ENCODE measurements at places on chromosomes 6 and 20.

DNA sequence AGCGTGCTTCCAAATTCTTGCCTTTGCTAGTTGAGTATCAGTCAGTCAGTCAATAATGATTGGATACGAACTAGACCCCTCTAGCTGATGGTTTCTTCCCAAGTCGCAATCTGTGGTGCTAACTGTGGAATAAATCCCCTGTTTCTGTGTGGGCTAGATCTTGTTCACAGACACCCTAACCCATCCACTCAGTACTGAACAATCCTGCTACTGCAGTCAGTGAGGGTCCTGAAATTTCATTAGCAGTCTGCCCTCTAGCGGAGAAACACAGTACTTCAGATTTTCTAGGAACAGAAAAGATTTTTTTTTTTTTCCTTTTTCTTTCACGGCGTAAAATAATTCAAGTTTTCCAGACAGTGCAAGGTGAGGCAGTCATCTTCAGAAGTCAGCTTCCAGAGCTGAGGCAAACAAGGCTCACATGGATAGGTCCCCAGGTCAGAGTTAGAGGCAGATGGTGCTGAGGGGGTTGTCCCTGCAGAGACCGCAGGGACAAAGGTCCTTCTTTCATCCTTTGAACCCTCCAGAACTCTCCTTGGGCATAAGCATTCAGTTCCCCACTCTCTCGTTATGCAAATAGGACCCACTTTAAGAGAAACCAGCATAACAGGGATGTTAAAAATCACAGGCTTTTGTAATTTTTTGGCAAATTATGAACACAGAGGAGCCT lies 119.6 kb downstream of the SCML4 start:
- H3K4me3 ChIP-seq = no peak overlapping the region
- peak; percentile 67 for DNase-seq
- H3K36me3 ChIP-seq = no peaks in the 10 kb centered on the region
- H3K27ac ChIP-seq = no peak overlapping the region

DNA sequence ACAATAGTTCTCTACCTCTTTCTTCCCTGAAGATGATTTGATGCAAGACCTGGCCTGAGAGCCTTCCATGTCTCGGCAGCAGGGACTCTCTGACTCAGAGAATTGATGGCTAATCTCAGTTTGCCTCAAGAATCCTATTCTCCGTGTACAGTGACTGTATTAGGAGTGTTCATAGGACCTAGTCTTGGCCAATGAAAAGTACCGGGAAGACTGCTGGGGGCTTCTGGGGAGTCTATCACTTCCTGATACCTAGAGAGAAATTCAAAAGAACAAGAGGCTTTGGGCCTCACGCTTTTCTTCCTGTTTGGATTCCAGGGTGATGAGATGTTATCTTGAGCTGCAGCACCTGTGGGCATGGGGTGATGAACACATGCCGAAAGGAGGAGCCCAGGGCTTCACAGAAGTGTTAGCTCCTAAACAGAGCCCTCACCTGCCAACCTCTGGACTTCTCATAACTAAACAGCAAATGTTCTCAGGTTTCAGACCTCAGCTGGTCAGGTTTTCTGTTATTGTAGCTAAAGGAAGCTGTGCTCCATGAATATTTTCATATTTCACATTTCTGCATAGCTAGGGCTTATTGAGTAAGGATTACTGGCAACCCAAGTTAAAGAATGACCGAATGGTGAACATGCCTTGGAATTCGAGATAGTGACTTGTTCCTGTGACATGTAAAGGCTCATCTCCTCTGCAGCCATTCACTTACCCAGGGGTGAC lies 323.1 kb upstream of the AGPAT4 start:
- H3K27ac ChIP-seq = no peak overlapping the region
- H3K36me3 ChIP-seq = no peaks in the 10 kb centered on the region
- H3K27me3 ChIP-seq = no peaks in the 10 kb centered on the region
- H3K4me3 ChIP-seq = no peak overlapping the region
- H3K4me1 ChIP-seq = no peaks in the 10 kb centered on the region
- no peak for DNase-seq

DNA sequence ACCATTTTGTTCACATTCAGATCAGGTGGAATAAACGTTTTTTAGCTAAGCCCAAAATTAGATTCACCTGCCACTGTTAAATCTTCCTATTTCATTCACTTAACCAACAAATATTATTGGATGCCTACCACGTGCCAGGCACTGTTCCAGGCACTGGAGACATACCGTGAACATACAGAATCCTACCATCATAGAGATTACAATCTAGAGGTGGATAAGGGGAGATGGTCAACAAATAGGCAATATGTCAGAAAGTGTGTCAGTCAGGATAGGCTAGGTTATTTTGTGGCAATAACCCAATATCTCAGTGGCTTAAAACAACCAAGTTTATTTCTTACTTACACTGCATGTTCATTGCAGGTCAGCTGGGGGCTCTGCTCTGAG lies 58.7 kb upstream of the REV3L start:
- H3K27ac ChIP-seq = no peak overlapping the region
- DNase-seq = no peak
- no peaks in the 10 kb centered on the region for H3K27me3 ChIP-seq
- no peak overlapping the region for H3K4me3 ChIP-seq

DNA sequence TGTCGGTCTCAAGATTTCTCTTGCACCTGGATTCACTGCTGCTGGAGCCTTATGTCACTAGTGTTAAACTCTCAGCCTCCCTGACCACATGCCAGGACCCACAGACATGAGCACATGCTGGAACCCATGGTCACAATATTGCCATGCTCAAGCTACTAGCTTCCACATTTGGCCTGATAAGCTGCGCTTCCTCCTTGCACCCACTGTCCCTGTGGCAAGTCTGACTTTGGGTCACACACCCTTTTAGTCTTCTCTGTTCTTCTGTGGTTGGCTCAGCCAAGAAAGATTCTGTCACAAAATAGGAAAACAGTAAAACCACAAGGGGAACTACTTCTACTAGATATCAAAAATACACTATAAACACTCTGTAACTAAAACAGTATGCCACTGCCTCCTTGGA lies 68.9 kb upstream of the HDAC2 start:
- DNase-seq = no peak
- H3K27ac ChIP-seq = no peak overlapping the region
- H3K4me1 ChIP-seq = no peaks in the 10 kb centered on the region
- H3K4me3 ChIP-seq = no peak overlapping the region

DNA sequence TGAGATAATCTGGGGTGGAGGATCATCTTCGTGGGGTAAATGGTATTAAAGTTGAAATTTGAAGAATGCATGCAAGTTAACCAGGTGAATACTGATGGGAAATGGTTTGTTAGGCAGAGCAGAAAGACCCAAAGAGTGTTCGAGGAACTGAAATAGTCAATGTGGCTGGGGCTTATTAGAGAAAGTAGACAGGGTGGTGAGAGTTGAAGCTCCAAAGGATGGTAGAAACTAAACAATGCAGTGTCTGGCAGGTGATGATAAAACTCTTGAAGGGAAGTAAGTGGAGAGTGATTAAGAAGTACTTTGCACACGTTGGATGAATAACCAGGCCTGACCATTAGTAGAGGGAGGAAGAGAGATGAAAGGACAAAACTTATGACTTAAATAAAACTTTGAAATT lies 39.8 kb upstream of the CENPW start:
- no peaks in the 10 kb centered on the region for H3K27me3 ChIP-seq
- no peaks in the 10 kb centered on the region for H3K36me3 ChIP-seq
- no peak overlapping the region for H3K27ac ChIP-seq
- H3K4me1 ChIP-seq = no peaks in the 10 kb centered on the region
- H3K4me3 ChIP-seq = no peak overlapping the region
- DNase-seq = no peak

- DNase-seq = peak; percentile 75
- H3K36me3 ChIP-seq = no peaks in the 10 kb centered on the region
- H3K27ac ChIP-seq = no peak within 1 kb of the TSS
- peaks cover 27% of the 10 kb centered on the region for H3K27me3 ChIP-seq
These were observed at the start of gene MAP7 for GRCh38 chr6:136550330-136551071. MAP7 (minus strand) TSS chr6:136550422; CDS start chr6:136550408, 14 bp downstream.

GRCh38 chr6:1475174-1475573 lies 85.8 kb downstream of the FOXF2 start:
- no peaks in the 10 kb centered on the region for H3K27me3 ChIP-seq
- no peaks in the 10 kb centered on the region for H3K4me1 ChIP-seq
- no peak overlapping the region for H3K4me3 ChIP-seq
- H3K36me3 ChIP-seq = no peaks in the 10 kb centered on the region

DNA sequence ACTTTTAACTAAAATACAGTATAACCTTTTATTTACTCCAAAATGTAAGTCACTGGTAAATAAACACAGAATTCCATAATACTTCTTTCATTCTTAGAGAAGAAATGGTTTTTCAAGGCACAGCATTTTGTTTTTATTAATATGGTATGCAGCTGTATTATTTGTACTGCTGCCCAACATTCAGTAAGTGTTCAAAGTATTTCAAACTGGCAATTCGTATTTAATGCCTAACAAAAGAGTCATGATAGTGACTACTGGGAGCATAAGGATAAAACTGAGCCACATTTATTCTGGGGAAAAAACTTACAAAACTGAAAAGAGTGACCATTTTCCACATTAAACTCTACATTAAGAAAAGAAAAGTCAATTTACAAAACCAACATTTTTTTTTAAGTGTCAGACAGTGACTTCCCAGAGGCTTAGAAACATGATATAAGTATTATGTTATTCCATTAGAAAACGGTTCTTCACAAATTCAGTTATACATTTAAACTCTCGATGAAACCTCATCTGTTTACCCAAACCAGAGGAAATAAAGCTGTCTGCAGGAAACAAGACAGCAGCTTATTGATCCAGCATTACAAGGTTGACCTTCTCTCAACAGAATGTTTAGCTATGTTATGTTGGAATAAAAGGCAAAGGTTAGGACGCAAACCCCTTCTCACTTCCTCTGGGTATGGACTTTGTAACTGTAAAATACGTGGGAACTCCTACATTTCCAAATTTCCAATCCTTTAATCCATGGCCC lies 24.3 kb downstream of the EPB41L2 start:
- H3K4me1 ChIP-seq = no peaks in the 10 kb centered on the region
- no peak overlapping the region for H3K27ac ChIP-seq
- H3K27me3 ChIP-seq = no peaks in the 10 kb centered on the region
- no peak overlapping the region for H3K4me3 ChIP-seq
- no peak for DNase-seq
- no peaks in the 10 kb centered on the region for H3K36me3 ChIP-seq

- H3K27me3 ChIP-seq = no peaks in the 10 kb centered on the region
- no peak overlapping the region for H3K4me3 ChIP-seq
- DNase-seq = no peak
- H3K4me1 ChIP-seq = no peaks in the 10 kb centered on the region
These were observed 115.5 kb upstream of the CD93 start for GRCh38 chr20:23201658-23202057.

DNA sequence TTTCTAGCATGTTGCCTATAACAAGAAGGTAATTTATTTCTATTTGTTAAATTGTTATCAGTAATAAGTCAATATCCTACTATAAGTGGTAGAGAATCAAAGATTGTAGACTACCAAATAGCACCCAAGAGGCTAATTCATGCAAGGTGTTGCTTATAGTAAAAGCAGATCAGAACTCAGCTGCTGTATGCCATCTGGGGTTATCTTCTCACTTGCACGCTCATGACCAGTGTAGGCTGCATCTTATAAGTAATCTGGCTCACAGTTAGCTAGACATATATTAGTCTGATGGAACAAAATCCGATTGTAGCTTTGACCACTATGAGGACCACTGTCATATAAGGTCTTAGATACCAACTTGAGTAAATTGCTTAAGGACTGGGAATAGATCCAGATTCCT lies 17.0 kb downstream of the TOP1 start:
- no peaks in the 10 kb centered on the region for H3K36me3 ChIP-seq
- DNase-seq = no peak
- no peak overlapping the region for H3K4me3 ChIP-seq
- peaks cover 42% of the 10 kb centered on the region for H3K4me1 ChIP-seq
- H3K27me3 ChIP-seq = no peaks in the 10 kb centered on the region

- H3K27me3 ChIP-seq = no peaks in the 10 kb centered on the region
- no peaks in the 10 kb centered on the region for H3K36me3 ChIP-seq
- no peak overlapping the region for H3K27ac ChIP-seq
- DNase-seq = no peak
- no peaks in the 10 kb centered on the region for H3K4me1 ChIP-seq
- H3K4me3 ChIP-seq = no peak overlapping the region
These were observed 127.5 kb upstream of the SMLR1 start for GRCh38 chr6:130699742-130700141.

- no peak overlapping the region for H3K27ac ChIP-seq
- H3K4me1 ChIP-seq = no peaks in the 10 kb centered on the region
- H3K4me3 ChIP-seq = no peak overlapping the region
- H3K27me3 ChIP-seq = no peaks in the 10 kb centered on the region
- H3K36me3 ChIP-seq = no peaks in the 10 kb centered on the region
These were observed 593.4 kb upstream of the JAG1 start for GRCh38 chr20:11267131-11267761.

DNA sequence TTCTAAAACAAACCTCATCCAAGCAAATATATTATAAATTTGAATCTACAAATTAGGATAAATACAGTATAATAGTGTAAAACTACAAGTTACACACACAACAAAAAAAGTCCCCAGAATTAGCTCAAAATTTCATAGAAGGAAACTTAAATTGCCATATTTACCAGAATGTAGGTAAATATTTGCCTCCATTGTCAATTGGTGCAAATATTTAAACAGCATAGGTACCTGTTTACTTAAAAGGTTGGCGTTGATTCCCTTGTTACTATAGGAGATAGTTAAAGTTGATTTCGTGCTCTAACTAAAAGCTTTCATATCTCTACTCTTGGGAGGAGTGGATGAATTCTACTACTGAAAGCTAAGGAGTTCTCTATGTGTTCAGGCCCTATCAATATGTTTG lies 111.6 kb upstream of the TENT5A start:
- no peak overlapping the region for H3K4me3 ChIP-seq
- H3K27me3 ChIP-seq = no peaks in the 10 kb centered on the region
- no peaks in the 10 kb centered on the region for H3K4me1 ChIP-seq

DNA sequence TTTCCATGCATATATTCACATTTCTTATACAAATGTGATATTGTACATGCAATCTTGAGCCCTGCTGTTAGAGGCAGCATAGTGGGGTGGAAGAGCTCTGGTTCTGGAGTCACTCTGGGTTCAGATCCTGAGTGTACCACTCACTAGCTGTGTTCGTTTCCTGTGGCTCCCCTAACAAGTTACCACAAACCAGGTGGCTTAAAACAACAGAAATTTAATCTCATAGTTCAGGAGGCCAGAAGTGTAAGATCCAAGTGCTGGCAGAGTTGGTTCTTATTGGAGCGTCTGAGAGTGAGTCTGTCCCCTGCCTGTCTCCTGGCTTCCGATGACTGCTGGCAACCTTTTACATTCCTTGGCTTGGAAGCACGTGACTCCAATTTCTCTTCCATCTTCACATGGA lies 115.6 kb downstream of the MAP3K7 start:
- H3K27ac ChIP-seq = no peak overlapping the region
- no peaks in the 10 kb centered on the region for H3K27me3 ChIP-seq
- H3K36me3 ChIP-seq = no peaks in the 10 kb centered on the region
- no peak for DNase-seq
- H3K4me3 ChIP-seq = no peak overlapping the region

- no peaks in the 10 kb centered on the region for H3K4me1 ChIP-seq
- H3K36me3 ChIP-seq = no peaks in the 10 kb centered on the region
- no peak for DNase-seq
- H3K27ac ChIP-seq = no peak overlapping the region
- no peak overlapping the region for H3K4me3 ChIP-seq
- H3K27me3 ChIP-seq = no peaks in the 10 kb centered on the region
These were observed 129.6 kb upstream of the NUP153 start for GRCh38 chr6:17836293-17836692.

- H3K4me3 ChIP-seq = no peak overlapping the region
- no peaks in the 10 kb centered on the region for H3K27me3 ChIP-seq
- no peak for DNase-seq
- H3K4me1 ChIP-seq = no peaks in the 10 kb centered on the region
These were observed 362.7 kb upstream of the IMPG1 start for GRCh38 chr6:76435174-76435573.

- peak overlapping the region; percentile 38 for H3K4me3 ChIP-seq
- H3K4me1 ChIP-seq = peaks cover 17% of the 10 kb centered on the region
- H3K27me3 ChIP-seq = no peaks in the 10 kb centered on the region
- peak overlapping the region; percentile 38 for H3K27ac ChIP-seq
- no peaks in the 10 kb centered on the region for H3K36me3 ChIP-seq
These were observed 466.3 kb upstream of the PLCB4 start for GRCh38 chr20:8602389-8603116.
